Right kidney (tissue), 9 donors: ENCODE measurements at places on chromosomes 4 and X.

DNA sequence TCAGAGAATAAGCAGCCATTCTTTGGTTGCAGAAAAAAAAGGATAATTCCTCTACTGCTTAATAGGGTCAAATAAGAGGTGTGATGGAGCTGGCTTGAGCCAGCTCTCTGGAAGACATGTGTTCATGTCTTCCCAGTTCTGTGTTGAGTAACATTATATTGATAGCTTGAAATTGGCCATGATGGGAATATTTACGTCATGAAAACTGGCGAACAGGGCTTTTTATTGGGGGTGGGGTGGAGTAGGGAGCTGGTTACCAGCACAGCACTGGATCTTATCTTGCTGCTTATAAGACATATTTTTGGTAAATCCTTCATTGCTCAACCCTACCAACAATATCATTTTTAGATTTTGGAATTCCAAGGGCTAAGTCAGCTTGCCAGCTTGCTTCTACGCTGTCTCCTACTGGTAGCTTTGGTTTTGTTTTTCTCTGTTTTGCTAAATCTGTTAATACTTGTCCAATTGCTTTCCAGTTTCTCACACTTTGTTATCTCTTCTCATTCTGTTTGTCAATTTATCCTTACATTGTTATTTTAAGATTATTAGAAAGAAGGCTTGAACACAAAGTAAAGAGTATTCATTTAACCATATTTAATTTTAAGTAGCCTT, 25.3 kb upstream of the GBA3 start:
- DNase-seq = no peak

GRCh38 chr4:6869944-6870343, 39.7 kb upstream of the TBC1D14 start:
- DNase-seq = no peak

- no peak for DNase-seq
Measured at GRCh38 chr4:152719801-152720556, 40.2 kb upstream of the TMEM154 start.

- DNase-seq = no peak
Measured at GRCh38 chr4:158869761-158870160, 100.9 kb downstream of the FNIP2 start.

- DNase-seq = no peak
Measured at GRCh38 chrX:29724316-29724715, 491.0 kb upstream of the MAGEB2 start.

DNA sequence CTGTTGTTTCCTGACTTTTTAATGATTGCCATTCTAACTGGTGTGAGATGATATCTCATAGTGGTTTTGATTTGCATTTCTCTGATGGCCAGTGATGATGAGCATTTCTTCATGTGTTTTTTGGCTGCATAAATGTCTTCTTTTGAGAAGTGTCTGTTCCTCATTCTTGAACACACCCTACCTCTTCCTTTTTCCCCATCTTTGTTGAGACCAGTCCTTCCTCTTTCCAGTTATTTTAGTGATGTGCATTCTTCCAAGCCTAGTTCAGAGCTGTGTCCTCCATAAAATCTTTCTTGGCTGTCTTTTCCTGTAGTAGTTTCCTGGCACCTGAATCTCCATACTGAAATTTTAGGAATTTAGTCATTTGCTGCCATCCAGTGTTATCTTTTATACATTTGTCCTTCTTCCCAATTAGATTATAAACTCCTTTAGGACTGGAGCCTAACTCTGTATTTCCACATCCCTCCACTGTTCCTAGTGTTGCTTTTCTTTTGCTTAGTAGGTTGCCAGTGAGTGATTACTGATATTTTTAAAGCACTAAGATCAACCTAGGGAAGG, 11.4 kb downstream of the FHIP1A start:
- no peak for DNase-seq
